A673 (cell line): ENCODE measurements at places on chromosomes 13 and 19. TPM values are rescaled to one million over a fixed set of nuclear protein-coding genes. Genes with fewer than 3 reads are reported as not detected.

GRCh38 chr19:35905178-35905727 lies 2.8 kb downstream of the TYROBP start:
- DNase-seq: peak; percentile 25

DNA sequence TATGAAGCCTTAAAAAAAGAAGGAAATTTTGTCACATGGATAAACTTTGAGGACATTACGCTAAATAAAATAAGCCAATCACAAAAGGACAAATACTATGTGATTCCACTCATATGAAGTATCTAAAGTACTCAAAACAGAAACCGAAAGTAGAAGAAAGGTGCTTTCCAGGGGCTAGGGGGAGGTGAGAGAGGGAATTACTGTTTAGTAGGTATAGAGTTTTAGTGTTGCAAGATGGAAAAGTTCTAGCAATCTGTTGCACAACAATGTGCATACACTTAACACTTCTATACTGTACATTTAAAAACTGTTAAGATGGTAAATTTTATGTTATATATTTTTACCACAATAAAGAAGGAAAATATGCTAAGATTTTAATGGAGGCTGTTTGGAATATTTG lies 83.0 kb downstream of the POLR1D start:
- no peak for DNase-seq

DNA sequence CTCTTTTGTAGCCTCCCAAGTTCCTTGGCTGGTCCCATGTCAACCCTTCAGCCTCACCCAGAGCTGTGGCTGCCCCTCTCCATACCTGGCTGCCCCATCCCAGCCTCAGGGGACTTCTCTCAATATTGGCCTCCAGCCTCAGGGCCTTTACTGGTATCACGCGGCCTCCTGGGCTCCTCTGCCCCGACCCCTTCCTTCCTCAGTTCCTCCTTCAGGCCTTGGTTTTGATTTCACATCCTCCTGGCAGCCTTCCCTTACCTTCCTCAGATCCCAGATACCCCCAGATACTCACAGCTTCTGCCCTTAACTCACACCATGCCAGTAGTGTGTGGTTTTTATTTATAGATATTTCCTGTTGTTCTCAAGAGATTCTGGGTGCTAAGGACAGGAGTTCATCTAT lies 12.8 kb upstream of the SCN1B start:
- DNase-seq: no peak

DNA sequence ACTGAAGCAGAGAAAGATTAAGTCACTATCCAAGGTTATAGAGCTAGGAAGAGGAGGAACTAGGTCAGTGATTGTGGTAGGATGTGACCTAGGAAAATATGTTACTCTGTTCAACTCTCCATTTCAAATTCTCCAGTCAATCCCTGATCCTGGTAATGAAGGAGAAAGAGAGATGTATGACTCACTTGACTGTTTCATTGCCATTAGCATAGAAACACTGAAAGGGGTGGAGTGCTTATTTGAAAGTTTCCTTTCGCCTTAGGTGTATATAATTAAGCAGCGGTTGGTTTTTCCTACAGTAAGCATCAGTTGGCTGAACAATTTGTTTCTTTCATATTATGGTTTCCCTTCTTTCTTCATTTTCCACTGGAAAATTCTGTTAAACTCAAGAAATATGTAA lies 198.1 kb upstream of the CSNK1A1L start:
- DNase-seq: no peak

GRCh38 chr13:26762745-26763345 lies 2.3 kb upstream of the GPR12 start:
- DNase-seq: peak; percentile 23

DNA sequence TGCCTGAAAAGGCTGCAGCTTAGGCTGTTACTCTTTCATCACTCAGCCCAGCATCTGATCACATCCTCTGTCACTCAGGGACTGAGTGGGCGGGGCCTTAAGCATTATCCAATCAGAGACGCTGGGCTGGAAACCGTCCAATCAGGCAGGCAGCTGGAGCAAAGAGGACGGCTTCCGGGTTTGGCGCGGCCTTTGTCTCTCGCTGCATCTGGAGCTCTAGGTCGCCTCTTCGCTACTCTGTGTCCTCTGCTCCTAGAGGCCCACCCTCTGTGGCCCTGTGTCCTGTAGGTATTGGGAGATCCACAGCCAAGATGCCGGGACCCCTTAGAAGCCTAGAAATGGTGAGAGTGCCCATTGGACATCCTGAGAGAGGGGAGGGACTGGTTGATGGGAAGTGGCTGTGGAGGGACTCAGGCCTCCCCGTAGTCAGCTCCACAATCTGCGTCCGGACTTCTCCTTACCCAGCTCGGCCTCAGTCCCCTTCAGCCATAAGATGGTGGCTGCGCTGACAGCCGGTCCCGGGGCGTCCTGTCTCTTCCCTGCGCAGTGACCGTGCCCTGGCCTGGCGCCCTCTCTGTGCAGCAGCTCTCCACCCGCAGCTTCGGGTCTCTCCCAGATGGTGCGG lies at the start of gene ZNF486:
Gene ZNF486, plus strand, starts transcription at position 195 of the 625 bp plus-strand sequence. Its CDS starts 117 bp downstream, at position 312.
- DNase-seq: peak; percentile 49

- DNase-seq: no peak
Measured at GRCh38 chr19:54312436-54313377, at the start of gene LILRA5. Gene LILRA5, minus strand, starts transcription at chr19:54313166. Its CDS starts 147 bp downstream, at chr19:54313019.

The APOC4 gene
- not detected in 2 replicates for total RNA-seq

The UQCR11 gene
- total RNA-seq: 256 and 258 TPM in 2 replicates

DNA sequence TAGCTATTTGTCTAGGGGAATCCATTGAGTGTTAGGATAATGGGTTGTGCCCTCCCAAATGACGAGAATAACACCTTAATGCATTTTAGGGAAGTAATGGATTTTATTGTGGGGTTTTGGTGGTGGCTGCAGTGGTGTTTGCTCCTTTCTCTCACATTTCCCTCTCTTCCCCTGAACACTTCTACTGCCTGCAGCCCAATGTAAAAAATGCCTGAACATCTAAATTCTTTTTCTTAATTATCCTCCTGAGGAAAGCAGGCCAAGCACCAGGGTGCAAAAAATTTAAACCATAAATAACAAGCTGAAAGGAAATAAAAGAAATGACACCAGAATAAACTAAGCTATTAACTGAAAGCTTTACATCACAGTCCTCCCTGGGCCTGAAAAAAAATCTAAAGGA lies 57.3 kb upstream of the PCDH8 start:
- no peak for DNase-seq

DNA sequence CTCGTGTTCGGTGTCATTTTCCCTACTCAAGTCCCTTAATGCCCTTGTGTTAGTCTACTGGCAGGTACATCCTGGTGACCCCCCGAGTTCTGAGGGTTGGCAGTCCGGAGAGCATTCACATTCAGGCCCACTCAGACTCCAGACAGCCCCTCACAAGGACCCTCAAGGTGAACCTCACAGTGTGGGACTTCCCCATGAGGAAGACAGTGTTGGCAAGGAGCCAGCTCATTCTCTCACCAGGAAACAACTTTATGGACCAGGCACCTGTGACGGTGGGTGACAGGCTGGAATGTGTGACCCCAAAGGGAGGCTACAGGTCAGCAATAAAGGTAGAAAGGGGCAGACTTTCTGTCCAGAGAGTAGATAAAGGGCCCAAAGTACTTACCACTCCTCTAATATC lies 24.5 kb downstream of the RDH8 start:
- no peak for DNase-seq

The SPACA7 gene
- total RNA-seq: not detected in 2 replicates

DNA sequence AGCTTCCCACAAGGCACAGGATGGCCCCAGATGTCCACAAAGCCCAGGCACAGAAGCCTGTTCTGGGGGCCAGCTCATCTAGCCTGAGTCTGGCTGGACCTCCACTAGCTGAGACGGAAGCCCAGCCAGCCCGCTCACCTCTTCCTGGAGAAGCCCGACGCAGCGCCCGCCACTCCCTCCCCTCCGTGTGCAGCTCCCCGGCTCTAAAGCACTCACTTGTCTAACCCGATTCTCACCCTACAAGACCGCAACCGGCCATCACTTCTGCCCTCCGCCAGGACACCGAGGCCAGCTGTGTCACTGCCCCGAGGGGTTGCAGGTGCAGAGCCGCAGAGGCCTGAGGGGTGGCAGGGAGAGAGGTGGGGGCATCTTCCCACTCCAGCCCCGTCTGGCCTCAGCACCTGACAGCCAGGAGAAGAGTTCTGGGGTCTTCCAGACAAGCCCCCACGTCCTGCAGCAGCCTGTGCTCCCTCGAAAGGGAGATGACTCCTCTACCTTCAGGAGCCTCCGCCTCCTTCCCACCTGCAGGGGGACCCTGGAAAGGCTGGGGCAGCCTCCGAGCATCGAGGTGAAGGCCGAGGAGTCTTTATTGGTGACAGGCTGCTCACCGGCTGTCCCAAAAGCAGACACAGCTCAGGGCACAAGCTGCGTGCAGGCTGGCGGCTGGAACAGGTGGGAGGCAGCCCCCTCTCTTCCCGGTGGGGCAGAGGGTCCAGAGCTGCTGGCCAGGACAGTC lies 5.9 kb upstream of the DIRAS1 start:
- DNase-seq: no peak

DNA sequence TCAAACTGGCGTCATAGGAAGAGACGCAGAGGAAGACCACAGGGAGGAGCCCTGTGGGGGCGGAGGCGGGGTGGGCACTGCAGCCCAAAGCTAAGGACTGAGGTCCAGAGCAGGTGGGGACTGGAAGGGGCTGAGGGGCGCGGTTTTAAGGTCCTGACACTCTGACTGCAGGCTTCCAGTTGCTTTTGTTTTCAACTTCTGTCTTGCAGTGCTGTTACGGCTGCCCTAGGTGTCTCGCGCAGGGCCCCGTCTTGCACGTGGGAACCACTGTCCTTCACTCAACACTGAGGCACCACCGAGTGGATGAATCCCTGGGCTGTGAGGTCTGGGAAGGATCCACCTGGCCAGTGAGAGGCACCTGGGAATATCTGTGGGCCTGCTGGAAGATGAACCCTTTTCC lies 76.0 kb downstream of the TEX29 start:
- no peak for DNase-seq

DNA sequence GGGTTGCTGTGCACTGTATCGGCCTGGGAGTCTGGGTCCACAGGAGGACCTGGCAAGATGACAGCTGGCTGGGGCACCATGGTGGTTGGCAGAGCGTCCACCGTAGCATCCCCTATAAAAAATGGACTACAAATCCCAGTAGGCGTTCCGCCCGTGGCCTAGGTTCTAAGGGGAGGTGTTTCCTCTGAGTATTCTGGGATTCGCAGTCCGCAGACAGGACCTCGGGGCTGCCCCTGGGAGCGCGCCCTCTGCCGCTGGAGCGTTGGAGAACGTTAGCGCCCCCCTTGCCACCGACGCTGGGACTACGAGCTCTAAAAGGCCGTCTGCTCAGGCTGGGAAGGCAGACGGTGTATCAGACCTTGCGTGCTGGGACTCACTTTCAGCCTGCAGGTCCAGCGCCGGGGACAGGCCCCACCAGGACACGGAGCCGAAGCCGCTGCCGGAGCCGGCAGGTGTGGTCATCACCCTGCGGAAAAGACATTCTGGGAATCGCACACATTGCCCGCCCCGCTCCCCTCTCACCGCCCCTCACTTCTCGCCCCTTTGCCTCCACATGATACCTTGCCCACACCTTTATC lies 372 bp downstream of the DNAAF3 start:
- peak; percentile 94 for DNase-seq

DNA sequence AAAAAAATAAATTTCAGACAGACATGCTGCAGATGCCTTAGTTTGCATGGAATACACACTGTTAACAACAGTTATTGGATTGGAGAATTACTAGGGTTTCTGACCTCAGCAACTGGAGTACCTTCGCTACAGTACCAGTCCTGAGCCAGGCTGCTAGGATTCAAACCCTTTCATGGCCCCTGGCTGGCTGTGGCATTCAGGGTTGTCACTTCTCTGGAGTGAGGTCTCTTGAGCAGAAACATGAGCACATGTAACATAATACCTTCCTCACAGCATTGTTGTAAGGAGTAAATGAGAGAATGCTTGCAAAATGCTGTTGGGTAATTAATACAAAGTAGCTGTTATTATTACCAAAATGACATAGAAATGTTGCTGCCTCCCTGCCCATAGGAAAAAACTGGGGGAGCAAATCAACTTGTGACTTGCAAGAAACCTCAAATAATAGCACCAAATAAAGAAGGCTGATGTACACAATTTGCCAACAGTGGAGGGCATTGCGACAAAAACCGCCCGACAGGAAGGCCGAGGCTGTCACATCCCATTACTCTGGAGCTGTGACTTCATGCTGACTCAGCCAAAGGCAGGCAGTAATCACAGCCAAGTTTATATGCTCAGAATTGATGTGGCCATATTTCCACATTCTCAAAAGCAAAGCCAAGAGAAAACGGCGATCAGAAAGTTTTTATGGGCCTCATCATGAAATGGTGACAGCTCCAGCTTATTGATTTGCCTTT lies 100.4 kb downstream of the RFC3 start:
- DNase-seq: peak; percentile 45

- DNase-seq: no peak
Measured at GRCh38 chr13:34886121-34886875, 55.8 kb upstream of the NBEA start.

The PRR36 gene
- total RNA-seq: 3.3 and 4.9 TPM in 2 replicates

DNA sequence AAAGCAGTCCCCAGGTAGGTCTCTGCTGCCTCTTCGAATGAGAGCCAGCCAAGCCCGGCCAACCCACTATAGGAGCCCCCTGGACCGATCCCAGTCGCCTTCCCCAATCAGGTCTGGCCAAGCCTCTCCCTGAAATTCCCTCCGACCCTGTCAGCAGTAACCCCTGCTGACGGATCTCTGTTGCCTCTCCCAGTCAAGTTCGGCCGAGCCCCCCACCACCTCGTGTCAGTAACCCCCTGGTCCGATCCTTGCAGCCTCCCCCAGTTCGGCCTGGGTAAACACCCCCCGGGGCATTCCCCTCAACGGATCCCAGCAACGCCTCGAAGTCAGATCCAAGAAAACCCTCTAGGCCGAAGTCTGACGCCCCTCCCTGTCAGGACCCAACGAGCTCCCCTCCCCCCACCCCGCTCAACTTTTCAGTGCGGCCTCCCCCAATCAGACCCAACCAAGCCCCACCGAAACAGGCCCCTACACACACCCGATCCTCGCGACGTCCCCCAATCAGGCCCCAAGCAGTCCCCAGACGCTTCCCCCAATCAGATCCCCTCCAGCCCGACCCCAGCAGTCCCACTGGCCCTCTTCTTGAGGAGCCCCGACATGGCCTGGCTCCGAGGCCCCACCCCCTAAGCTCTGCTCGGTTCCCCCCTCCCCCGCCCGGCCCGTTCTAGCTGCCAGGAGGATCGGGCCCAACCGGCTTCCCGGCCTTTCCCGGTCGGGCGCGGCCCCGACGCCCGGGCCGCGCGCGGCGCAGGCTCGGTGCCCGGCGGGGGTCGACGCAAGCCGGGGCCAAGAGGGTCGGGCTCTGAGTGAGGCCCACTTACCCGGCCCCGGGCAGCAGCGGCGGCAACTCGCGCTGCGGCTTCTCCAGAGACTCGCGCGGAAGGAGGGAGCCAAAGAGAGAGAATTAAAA lies 1.8 kb downstream of the TNPO2 start:
- DNase-seq: peak; percentile 86

The SLC25A41 gene
- 0.39 and 0.44 TPM in 2 replicates for total RNA-seq

The KXD1 gene
- total RNA-seq: 111 and 114 TPM in 2 replicates

DNA sequence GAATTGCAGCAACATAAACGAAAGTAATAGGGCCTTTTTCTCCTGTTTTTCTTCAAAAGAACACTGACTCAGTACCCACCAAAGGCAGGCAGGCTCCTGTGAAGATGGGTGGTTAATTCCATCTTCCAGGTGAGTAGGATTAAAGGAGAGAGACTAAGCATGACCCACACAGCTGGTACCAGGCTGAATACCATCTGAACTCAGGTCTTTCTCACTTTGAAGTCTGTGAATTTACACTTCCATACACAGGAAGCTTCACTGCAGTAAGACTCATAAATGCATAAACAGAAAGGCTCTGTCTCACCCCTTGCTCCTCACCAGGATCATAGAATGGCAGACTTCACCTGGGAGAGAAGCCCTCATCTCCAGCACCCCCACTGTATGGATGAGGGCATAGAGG lies 194.6 kb downstream of the KLF12 start:
- no peak for DNase-seq
